ENCODE measurements at places on chromosomes 13 and 19. TPM values are rescaled to one million over a fixed set of nuclear protein-coding genes. Genes with fewer than 3 reads are reported as not detected.

The SBK3 gene
- total RNA-seq = 1.0 TPM

The SYNGR4 gene
- total RNA-seq = not detected

The THAP8 gene
- 5.8 TPM for total RNA-seq

The KLK3 gene
- 1.2 TPM for total RNA-seq

The MBD3L2 gene
- not detected for total RNA-seq

The CABP5 gene
- total RNA-seq = not detected

The ERVK3-1 gene
- total RNA-seq = 43.3 TPM

The BRCA2 gene
- 1.7 TPM for total RNA-seq

The SPACA4 gene
- not detected for total RNA-seq

The ZBTB7A gene
- 74.3 TPM for total RNA-seq

The ZSCAN4 gene
- total RNA-seq = not detected

GRCh38 chr13:75897386-75897785 is 261.3 kb downstream of the LMO7 start:
- DNase-seq = no peak

DNA sequence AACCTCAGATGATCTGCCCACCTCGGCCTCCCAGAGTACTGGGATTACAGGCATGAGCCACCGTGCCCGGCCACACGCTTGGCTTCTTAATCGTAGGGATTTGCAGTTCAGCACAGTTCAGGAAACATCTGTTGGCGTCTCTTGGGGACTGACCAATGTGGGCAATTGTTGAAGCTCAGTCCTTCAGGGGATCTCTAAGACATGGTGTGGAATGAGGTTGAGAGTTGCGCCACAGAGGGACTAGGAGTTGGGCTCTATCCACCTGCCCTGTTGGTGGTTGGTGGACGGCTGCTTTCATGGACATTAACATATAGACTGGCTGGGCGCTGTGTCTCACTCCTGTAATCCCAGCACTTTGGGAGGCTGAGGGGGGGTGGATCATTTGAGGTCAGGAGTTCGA is 37.3 kb upstream of the SIN3B start:
- no peak for DNase-seq

DNA sequence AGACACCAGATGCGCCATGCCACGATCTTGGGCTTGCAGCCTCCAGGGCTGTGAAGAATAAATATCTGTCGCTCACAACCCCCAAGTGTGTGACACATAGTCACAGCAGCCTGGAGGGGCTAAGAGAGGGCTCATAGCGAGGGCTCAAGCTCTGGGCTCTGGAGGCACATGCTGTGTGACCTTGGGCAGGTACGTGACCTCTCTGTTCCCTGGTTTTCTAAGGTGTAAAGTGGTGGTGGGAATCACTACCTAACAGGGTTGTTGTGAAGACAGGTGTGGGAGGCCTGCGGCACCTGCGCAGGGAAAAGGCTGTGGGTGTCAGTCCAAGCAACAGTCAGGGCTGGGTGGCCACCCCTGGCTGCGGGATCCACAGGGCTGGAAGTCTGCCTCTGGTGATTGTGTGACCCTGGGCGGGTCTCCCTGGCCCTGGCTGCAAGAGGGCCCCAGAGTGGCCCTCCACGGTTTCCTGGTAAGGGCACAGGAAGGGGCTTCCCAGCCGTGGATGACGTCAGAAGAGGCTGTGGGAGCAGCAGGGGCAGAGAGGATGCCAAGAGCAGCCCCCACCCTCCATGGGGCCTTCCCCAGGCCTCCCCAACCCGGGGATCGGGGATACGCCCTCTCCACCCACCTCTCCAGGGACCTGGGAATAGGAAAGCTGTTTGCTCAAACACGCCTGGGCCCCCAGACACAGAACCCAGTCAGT is 218.8 kb upstream of the SGCG start:
- DNase-seq = no peak

DNA sequence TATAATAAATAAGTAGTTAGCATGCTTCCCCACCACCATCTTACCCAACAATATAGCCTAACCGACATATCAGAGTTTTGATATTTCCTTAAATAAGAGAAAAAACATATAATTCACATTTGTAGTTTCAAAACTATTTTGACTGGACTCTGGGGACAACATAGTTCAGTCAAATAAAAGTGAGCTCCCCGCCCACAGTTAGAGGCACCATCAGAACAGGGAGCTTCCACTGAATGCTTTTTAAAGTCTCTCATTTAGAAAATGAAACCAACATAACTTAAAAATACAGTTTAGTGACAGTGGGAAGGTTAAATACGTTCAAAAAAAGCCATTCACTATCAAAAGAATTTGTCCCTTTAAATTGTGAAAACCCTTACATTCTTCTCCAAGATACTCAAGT is 92.8 kb downstream of the EPSTI1 start:
- DNase-seq = no peak

- DNase-seq = no peak
These were observed 33.0 kb downstream of the ZIC2 start for GRCh38 chr13:100014621-100015020.

GRCh38 chr19:39939556-39939955 is 5.1 kb upstream of the FCGBP start:
- no peak for DNase-seq

DNA sequence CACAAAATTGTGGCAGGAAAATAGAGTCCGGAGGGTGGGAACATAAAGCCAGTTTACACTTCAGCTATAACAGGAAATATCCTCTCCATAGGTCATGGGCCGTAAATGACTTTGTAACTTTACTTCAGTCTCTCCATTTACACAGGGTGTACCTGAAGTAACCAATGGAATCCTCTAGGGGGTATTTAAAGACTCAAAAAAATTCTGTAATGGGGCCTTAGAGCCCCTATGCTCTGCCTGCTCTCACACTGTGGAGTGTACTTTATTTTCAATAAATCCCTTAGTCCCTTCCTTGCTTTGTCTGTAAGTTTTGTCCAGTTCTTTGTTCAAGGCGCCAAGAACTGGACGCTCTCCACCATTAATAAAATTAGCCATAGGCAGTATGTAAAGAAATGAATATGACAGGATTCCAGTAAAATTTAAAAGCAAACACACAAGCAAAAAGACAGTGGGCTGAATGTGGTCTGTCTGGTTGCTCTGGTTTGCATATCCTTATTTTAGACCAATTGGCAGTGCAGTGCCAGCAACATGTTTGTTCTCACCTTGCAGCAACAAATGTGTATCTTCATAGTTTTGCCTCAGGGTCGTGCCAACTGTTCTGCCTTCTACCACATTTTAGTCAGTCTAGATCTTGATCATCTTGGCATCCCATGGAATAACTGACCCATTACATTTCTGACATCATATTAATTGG is 801.5 kb upstream of the SPRY2 start:
- no peak for DNase-seq

GRCh38 chr19:45587873-45588272 is 3.3 kb upstream of the OPA3 start:
- no peak for DNase-seq

DNA sequence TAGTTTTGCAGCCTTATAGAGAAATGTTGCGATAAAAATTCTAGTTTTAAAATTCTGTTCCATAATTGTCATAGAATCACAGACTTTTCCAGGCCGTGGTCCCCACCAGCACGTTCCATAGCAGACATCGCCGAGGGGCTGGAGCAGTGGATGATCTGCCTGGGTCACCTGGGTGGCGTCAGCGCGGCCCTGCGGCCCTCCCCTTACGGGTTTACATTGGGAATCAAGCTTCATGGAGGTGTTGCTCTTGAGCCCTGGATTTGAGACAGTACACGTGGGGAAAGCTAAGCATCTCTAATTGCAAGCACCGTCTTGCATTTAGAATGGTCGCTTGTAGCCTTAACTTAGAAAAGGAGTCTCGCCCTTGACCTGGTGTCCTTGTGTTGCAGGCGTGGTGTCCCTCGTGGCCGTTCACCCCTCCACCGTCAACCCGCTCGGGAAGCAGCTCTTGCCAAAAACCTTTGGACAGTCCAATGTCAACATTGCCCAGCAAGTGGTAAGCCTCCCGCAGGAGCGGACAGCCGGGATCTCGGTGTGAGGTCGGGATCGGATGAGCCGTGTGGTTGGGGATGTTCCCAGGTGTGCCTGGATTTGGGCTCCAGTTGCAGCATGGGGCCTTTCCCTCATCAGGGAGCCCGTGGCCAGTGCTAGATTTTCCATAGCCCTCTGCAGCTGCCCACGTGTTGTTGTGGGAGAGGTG is 35.1 kb downstream of the ATP4B start:
- DNase-seq = no peak

GRCh38 chr19:41299046-41299754 is 10.8 kb upstream of the CCDC97 start:
- DNase-seq = peak; percentile 78

GRCh38 chr19:11435833-11436313 is 438 bp downstream of the PRKCSH start:
- peak; percentile 63 for DNase-seq

DNA sequence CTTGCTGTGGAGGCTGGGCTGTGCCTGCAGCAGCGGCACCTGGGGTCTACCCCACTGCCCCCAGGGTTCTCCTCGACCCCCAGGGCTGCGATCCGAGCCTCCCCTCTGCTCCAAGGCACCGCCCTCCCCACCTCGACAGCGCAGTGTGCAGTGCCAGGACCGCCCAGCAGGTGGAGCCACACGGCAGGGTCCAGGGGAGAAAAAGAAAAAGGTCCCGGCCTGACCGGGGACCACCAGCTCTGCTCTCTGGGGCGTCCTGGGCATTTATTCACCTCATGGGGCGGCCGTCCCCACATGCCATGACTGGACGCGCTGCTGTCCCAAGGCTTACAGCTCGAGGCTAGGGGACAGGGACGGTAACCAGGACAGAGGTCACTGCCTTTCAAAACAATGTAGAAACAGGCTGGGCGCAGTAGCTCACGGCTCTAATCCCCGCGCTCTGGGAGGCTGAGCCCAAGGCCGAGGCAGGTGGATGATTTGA is 10.6 kb downstream of the REXO1 start:
- DNase-seq = no peak

DNA sequence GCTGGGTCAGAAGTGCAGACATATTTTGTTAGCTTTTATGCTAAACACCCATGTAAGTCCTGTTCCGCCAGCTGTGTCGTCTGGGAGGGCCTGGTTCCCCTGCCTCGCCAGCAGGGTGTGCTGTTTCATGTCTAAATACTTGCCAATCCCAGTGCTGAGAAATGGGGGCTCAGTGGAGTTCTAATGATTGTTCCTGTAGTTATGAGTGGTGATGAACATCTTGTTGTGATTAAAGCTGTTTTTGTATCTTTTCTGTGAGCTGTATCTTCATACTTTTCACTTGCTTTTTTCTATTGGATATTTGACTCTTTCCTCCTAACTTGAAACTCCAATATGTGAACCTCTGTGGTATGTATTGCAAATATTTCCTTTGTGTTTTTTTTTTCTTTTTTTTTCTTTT is 32.7 kb downstream of the KDM4B start:
- no peak for DNase-seq

DNA sequence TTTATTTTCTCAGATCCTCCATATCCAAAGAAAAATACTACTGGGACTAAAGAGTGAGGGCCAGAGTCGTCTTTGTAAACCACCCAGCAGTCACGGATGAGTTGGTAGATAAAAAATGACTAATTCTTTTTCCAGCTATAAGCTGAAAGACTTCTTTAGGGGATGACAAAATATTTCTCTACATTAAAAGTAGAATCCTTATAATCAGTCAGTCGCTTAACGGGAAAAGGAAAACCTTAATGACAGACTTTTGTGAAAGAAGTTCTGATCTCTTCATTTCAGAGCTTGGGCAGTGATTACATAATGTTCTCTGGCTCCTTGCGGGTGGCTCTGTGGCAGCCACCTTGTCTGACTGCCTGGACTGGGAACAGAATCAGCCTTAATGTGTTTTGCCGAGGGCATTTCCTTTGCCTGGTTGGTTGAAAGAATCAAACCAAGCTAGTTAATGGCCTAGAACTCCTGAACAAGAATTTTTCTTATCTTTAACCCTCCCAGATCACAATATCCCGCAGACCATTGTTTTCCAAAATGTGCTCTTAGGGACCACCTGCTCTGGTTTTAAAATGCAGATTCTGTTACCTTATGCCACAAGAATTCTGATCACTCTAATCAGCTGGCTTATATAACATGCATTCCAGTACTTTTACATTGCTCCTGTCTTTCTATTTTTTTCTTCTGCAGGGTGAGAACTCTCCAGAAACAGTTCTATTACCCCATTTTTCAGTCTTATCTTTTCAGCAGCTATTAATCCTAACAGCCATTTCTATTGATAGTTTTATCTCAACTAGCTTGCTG is 2.5 kb downstream of the ITM2B start:
- DNase-seq = no peak

DNA sequence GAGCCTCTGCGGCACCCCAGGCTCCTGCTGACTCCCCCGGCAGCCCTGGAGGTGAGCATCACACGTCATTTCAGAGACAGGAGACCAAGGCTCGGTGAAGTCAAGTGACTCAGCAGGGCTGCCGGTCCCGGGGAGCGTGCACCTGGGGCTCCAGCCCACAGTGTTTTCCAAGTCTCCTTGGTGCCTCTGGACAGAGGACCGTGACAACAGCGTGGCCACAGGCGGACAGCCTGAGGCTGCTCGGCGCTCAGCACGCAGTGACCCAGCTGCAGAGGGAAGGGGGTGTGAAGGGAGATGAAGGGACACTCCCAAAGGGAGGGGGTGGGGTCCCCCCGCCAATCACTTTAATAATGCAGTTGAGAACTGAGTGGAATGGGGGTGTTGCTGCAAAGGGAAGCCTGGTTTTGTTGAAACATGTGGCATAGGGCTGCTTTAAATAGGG is 17.5 kb upstream of the ASPDH start:
- no peak for DNase-seq

DNA sequence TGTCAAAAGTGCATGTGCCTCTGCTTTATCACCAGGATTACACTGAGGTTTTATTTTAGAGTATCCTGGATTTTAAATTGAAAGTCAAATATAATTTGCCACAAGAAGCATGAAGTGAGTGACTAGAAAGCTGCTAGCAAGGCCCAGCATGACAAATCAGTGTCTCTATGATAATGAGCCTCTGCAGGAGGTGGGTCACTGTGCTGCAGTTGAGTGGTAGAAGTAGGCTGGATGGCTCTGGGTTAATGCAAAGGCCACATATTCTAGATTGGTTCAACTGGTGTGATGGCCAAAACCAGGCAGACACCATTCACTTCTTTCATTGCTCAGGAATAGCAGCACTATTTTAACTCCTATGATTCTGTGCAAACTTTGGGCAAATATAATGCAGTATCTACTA is 491.5 kb downstream of the OLFM4 start:
- no peak for DNase-seq

- no peak for DNase-seq
These were observed 134.9 kb downstream of the RAP2A start for GRCh38 chr13:97568850-97569249.

- DNase-seq = no peak
These were observed 233.0 kb upstream of the KLF12 start for GRCh38 chr13:74367193-74367592.

- DNase-seq = no peak
These were observed 1354.6 kb upstream of the PCDH9 start for GRCh38 chr13:68584776-68585175.

DNA sequence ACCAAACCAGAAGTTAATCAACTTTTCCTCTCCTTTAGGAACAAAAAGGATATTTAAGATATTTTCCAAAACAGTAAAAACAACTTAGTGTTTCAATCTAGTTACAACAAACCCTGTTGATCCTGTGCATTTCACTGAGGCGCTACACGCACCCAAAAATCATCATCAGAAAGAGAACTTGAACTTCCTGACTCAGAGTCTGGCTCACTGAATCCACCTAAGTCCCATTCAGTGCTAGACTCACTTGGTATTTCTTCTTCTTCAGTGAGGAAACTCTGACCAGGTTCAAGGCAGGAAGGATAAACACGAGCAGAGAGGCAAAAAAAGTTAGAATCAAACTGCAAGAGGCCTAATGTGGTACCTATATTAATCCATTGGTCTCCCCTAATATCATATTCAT is 2.2 kb downstream of the KBTBD6 start:
- DNase-seq = no peak
